ENCODE measurements at places on chromosomes 1 and 21.
A peak's percentile ranks its signal among the peaks of the same experiment; 100 is the strongest.

GRCh38 chr21:39688010-39688409 is 57.0 kb upstream of the IGSF5 start:
- DNase-seq = no peak
- H3K27me3 ChIP-seq = no peaks in the 10 kb centered on the region
- H3K36me3 ChIP-seq = no peaks in the 10 kb centered on the region
- H3K27ac ChIP-seq = no peak overlapping the region
- no peaks in the 10 kb centered on the region for H3K4me1 ChIP-seq

DNA sequence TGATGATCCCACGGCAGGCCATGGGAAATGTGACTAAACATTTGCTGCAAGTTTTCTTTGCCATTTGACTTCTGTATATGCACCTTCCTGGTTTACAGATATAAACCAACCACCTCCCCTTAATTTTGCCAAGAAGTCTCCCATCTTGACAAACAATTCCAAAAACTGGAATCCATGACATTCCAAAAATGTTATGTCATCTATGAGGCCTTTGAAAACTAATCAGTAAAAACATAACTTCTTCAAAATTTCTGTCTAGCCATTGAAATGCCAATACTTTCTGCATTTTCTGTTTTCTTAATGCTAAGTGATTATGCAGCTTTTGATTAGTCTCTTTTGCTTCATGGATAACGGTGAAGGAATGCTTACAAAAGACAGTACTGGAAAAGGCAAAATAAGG is 84.1 kb downstream of the LYST start:
- no peak for DNase-seq
- H3K36me3 ChIP-seq = peaks cover 3% of the 10 kb centered on the region
- no peaks in the 10 kb centered on the region for H3K27me3 ChIP-seq

GRCh38 chr1:205283270-205284147 is 38.0 kb downstream of the NUAK2 start:
- no peak overlapping the region for H3K4me3 ChIP-seq
- peak overlapping the region; percentile 92 for H3K27ac ChIP-seq
- no peak for DNase-seq
- H3K36me3 ChIP-seq = no peaks in the 10 kb centered on the region
- H3K27me3 ChIP-seq = no peaks in the 10 kb centered on the region
- peaks cover 23% of the 10 kb centered on the region for H3K4me1 ChIP-seq

DNA sequence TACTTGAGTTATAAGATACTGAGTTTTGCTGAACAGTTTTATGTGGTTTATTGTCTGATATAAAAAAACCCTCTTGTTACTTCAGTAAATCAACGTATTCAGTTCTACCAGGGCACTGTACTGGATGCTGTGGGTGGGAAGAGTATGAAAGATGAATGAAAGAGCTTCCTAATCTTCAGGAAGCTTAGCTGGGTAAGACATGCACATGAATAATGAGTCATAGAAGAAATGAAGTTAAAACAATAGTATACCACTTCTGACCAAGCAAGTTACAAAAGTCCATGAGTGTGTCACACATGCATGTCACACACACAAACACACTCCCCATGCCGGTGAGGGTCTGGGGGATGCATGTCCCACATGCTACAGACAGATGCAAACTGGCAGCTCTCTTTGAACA is 105.9 kb downstream of the SIPA1L2 start:
- H3K4me3 ChIP-seq = no peak overlapping the region
- H3K36me3 ChIP-seq = no peaks in the 10 kb centered on the region
- H3K27ac ChIP-seq = no peak overlapping the region
- no peak for DNase-seq
- H3K4me1 ChIP-seq = peaks cover 4% of the 10 kb centered on the region

GRCh38 chr1:201598396-201598795 is 59.5 kb downstream of the NAV1 start:
- no peak overlapping the region for H3K4me3 ChIP-seq
- H3K36me3 ChIP-seq = no peaks in the 10 kb centered on the region
- H3K4me1 ChIP-seq = peaks cover 23% of the 10 kb centered on the region

GRCh38 chr1:36116901-36117300 is 8.1 kb downstream of the COL8A2 start:
- no peak overlapping the region for H3K4me3 ChIP-seq
- no peaks in the 10 kb centered on the region for H3K4me1 ChIP-seq

- H3K27ac ChIP-seq = no peak overlapping the region
- H3K4me3 ChIP-seq = no peak overlapping the region
- DNase-seq = peak; percentile 22
- no peaks in the 10 kb centered on the region for H3K36me3 ChIP-seq
Observed at GRCh38 chr1:5742032-5742431, 250.2 kb downstream of the NPHP4 start.

DNA sequence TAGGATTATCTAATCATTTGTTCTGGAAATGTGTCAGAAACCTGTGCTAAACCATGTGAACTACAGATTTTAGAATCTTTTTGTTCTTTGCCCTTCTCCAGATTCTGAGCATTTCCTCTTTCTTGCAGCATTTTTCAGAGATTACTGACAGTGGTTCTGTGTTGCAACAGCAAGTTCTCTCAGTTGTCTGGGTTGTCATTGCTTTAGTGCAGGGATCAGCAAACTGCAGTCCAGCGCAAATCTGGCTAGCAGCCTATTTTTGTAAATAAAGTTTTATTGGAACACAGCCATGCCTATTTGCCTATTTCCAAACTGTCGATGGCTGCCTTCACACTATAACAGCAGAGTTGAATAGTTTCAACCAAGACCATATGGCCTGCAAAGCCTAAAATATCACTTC is 66.3 kb upstream of the LRRC8D start:
- no peaks in the 10 kb centered on the region for H3K4me1 ChIP-seq
- H3K4me3 ChIP-seq = no peak overlapping the region
- no peaks in the 10 kb centered on the region for H3K27me3 ChIP-seq
- no peak overlapping the region for H3K27ac ChIP-seq
- H3K36me3 ChIP-seq = no peaks in the 10 kb centered on the region

DNA sequence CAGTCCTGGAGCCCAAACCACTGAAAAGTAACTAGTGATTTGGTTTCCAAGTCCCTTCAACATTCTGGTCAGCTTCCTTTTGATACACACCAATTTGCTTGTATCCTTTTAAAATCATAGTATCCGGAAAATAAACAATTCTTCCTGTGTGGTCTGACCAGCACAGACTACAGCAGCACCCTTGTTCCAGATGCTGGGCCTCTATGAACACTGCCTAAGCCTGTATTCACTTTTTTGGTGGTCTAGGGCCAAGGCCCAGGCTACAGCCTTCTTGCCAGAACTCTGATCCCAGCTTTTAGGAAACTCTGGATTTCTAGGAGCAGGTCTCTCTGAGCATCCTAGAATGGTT is 801 bp upstream of the DDAH1 start:
- H3K27me3 ChIP-seq = no peaks in the 10 kb centered on the region
- no peaks in the 10 kb centered on the region for H3K36me3 ChIP-seq
- H3K4me3 ChIP-seq = peak overlapping the region; percentile 69
- no peak for DNase-seq
- no peak overlapping the region for H3K27ac ChIP-seq

DNA sequence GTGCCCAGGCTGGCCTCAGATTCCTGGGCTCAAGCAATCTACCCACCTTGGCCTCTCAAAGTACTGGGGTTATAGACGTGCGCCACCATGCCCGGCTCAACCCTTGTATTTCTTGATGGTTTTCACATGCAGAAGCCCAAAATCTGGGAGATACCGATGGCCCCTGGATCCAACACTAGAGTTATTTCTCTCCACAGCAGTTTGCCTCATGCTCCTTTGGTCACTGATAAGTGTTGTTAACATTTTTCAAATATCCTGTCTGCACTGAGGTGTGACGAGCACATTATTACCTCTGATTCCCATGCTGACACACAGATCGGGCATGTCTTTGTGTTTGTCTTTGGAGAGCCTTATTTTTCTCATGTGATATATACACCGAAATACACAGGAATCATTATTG is 107.0 kb downstream of the KIF26B start:
- no peak overlapping the region for H3K27ac ChIP-seq
- no peak overlapping the region for H3K4me3 ChIP-seq
- no peaks in the 10 kb centered on the region for H3K27me3 ChIP-seq
- H3K4me1 ChIP-seq = no peaks in the 10 kb centered on the region
- no peaks in the 10 kb centered on the region for H3K36me3 ChIP-seq

- peaks cover 28% of the 10 kb centered on the region for H3K4me1 ChIP-seq
- no peaks in the 10 kb centered on the region for H3K27me3 ChIP-seq
- no peaks in the 10 kb centered on the region for H3K36me3 ChIP-seq
Observed at GRCh38 chr1:228015276-228016180, 8.7 kb downstream of the WNT3A start.

DNA sequence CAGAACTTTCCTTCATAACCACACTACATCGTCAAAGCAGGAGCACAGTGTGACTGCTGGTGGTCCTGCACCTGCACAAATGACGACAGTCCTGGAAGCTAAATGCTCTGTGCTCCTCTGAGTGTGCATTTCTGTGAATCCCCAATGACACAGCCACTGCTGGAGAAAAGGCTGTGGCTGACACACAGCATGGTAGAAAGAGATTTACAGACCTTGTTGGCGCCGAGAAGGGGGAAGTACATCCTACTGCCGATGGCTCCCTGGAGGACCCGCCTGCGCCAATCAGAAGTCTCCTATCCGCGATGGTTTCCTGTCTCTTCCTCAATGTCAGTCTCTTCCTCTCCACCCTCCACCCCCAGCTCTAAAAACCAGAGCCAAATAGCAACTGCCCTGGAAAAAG is 115.4 kb upstream of the RAB4A start:
- H3K36me3 ChIP-seq = no peaks in the 10 kb centered on the region
- H3K27ac ChIP-seq = no peak overlapping the region
- H3K4me1 ChIP-seq = no peaks in the 10 kb centered on the region
- H3K27me3 ChIP-seq = no peaks in the 10 kb centered on the region

DNA sequence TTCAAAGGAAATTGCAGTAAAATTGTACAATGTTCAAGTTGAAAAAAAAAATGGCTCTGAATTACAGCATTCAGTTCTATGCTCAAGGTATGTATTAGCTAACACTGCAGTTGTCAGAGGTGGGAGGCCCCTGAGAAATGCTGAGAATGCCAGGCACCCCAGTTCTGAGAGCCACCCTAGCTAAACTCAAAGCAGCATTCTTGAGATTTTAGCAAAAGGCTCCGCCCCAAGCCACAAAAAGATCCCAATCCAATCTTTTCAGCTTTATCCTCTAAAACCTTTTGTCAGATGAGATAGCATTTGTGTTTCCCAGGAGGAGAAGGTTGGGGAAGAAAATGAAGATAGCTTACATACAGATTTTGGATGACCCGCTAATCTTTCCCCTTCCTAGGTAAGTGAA is 68.8 kb downstream of the SMYD2 start:
- H3K27me3 ChIP-seq = no peaks in the 10 kb centered on the region
- H3K4me3 ChIP-seq = no peak overlapping the region
- H3K4me1 ChIP-seq = no peaks in the 10 kb centered on the region

Measured in RWPE2 (cell line).